ENCODE measurements at places on chromosomes 3 and 15.

DNA sequence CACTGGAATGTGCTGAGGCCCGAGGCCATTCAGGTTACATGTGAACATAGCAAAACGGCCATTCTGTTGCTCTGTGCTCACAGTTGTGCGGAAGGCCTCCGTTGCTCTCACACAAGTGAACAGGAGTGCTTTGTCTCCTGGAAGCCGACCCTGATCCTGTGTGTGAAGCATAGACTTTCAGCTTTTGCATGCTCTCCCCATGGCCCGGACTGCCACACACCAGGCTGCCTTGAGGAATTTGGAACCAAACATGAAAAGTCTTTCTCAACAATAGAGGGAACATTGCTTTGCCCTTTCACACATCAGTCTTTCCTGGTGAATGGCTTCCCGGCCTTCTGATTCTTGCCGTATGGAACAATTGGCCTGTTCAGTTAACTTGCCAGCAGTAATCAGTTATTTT lies 154.8 kb upstream of the LRIG1 start:
- DNase-seq: no peak

GRCh38 chr3:55247666-55248065 lies 239.4 kb downstream of the WNT5A start:
- DNase-seq: no peak

- DNase-seq: no peak
These were observed 26.4 kb upstream of the HERC1 start for GRCh38 chr15:63860155-63860554.

- DNase-seq: no peak
These were observed 106.4 kb downstream of the FBLN2 start for GRCh38 chr3:13655061-13655913.

GRCh38 chr3:171620825-171621434 lies 160.7 kb upstream of the TNIK start:
- DNase-seq: no peak

- DNase-seq: no peak
These were observed 5.3 kb upstream of the CSNK1G1 start for GRCh38 chr15:64361259-64361658.

- DNase-seq: no peak
These were observed 129.4 kb upstream of the TLE3 start for GRCh38 chr15:70227147-70227546.

GRCh38 chr3:163561151-163561550 lies 1517.1 kb downstream of the SI start:
- DNase-seq: no peak

DNA sequence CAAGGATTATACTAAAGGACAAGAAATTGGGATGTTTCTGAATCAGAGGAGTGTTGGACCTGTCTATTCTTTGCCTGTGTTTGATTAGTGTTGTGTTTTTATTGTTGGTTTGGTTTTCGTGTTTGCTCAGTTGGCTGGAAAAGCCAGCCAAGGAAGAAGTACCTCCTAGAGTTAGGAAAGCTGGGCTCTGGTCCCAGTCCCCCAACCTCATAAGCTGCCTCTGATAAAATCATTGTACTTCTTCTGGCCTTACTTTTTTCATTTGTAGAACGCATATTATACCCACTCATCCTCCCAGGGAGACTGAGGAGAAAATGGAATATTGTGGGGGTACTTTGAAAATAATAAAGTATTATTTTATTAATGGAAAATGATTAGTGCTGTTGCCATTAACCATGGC lies 177.4 kb upstream of the TRIM42 start:
- no peak for DNase-seq

DNA sequence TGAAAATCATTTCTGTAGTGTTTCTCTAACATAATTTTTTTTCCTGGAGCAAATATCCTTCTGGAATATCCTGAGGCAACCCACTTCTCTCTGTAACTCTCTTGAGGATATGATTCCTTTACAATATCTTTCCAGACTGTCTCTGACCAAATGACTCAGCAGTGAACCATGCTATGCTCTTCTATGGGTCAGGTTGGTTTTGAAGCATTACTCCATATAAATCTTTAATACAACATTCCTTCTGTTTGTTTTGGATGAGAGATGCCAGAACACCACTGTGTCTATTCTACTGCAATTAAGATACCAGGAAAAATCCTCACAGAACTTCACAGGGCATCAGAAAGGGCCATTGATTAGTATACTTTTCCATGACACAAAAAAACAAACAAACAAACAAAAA lies 626.4 kb upstream of the ZNF385D start:
- DNase-seq: no peak

- DNase-seq: no peak
These were observed 110.8 kb downstream of the BBX start for GRCh38 chr3:107633327-107634098.

DNA sequence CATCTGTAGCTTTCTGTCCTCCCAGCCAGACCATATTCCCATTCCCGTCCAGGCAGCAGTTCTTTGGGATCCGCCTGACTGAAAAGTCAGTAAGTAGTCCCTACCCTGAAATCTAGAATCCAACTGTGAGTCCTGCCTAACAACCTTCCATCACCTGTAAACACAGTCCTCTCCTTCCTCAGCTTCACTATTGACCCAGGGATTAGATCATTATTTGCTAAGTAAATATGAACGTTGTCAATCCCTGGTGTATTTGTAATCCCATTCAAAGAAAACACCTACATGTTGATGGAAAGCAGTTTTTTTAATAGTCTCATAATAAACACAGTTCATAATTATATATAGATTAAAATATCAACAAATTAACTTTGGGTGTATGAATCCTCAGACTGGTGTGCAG lies 732 bp downstream of the SAXO2 start:
- DNase-seq: no peak

GRCh38 chr3:111636366-111636885 lies 41.3 kb upstream of the ZBED2 start:
- DNase-seq: no peak

GRCh38 chr3:177689869-177690268 lies 492.6 kb upstream of the TBL1XR1 start:
- DNase-seq: no peak

- no peak for DNase-seq
These were observed 91.9 kb downstream of the MB21D2 start for GRCh38 chr3:192825657-192826200.

DNA sequence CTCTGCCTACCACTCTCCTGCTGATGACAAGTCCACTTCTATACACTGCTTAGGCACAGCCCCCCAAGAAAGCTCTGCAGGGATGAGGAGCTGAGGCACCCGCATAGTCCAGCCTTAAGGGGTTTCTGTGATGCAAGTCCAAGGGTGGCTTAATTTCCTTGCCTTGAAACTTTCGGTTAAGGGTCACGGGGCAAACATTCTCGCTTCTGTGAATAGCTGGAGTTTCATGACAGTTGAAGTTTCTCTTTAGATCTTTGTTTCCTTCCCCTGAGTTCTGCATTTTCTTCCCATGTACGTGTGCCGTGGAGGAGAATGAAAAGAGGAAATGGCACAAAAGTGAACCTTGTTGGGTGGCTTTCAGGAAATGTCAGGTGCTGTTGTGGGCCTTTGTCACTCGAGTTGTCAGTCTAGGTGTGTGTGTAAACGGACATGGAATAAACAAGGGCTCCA lies 7.0 kb downstream of the GPR160 start:
- DNase-seq: no peak

DNA sequence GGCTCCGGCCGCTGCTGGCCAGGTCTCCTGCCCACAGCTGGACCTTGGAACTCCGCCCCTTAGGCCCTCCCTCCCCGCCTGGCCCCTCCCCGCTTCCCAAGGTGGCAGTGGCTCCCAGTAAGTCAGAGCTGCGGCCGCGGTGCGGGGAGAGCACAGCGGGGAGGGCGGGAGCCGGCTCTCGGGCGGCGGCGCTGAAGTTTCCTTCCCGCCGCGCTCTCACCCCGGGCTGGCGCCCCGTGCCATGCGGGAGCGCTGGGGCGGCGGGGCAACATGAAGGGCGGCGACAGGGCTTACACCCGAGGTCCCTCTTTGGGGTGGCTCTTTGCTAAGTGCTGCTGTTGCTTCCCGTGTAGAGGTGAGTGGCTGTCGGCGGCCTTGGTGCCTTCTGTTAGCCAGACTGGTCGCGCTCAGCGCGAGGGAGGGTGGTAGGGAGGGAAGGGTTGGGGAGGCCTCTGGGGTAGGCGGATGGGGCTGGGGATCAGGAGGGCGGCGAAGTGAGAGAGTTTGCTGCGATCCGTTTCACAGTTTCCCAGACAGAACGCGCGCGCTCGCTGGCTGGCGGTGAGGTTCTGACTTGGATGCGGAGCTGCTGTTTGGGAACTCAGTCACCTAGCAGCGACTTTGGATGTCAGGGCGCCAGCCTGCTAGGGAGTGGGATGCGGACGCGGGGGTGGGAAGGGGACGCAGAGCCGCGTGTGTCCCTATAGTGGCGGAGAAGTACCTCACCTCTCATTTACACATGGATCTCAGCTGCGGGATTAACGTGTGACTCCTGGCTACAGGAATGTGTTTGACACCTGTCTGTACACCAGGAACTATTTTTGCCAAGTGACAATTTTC lies 145.5 kb upstream of the UMPS start:
- DNase-seq: peak; percentile 43

GRCh38 chr15:68739390-68740080 lies 81.2 kb downstream of the ANP32A start:
- peak; percentile 48 for DNase-seq

- DNase-seq: no peak
These were observed 54.9 kb downstream of the DCUN1D1 start for GRCh38 chr3:182925330-182925943.

GRCh38 chr3:127222664-127223063 lies 29.7 kb downstream of the PRR23E start:
- no peak for DNase-seq

DNA sequence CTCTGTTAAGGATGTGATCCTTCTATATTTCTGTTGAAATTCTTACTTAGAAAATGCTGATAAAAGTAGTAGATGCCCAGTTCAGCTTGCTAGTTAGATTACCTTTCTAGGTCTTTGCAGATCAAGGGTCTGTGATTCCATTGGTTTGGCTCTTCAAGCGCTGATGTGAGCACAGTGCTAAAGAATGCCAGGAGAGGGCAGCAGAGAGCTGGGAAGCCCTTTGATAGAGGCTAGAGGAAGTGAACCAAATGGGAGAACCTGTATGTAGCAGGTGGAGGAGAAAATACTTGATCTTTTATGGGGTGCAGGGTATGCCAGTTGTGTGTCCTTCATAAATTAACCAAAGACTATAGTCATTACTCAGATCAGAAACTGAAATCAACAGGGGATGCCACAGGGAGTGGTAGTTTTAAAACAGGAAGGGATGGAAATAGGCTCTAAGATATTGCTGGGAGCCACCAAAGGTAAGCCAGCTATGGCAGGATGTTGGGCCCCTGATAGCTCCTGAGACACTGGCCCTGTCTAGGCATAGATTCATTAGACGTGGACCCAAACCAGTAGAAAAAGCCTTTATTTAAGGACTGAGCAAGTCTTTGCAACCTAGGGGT lies 677.4 kb downstream of the SQOR start:
- DNase-seq: peak; percentile 70

- peak; percentile 92 for DNase-seq
These were observed at the start of gene TTLL13 for GRCh38 chr15:90249203-90249863. TSS of gene TTLL13 (plus strand) at chr15:90249556. CDS start at chr15:90250631, 1,075 bp downstream.

DNA sequence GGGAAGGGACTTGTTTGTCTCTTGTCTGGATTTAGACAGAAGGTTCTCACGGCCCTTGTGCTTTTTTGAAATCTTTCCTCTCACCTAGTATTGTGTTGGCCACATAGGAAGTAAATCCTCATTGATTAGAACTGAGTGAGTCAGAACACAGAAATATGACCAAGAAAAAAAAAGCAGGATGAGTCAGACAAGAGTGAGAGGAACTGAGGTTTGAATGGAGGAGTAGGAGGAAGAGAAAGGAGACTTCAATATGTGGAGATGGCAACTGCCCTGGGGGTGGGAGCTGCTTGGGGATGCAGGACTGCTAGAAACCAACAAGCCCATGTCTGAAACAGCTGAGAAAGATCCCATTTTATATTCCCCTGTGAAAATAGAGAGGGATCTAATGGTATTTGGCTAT lies 194.1 kb upstream of the ZBTB20 start:
- no peak for DNase-seq

DNA sequence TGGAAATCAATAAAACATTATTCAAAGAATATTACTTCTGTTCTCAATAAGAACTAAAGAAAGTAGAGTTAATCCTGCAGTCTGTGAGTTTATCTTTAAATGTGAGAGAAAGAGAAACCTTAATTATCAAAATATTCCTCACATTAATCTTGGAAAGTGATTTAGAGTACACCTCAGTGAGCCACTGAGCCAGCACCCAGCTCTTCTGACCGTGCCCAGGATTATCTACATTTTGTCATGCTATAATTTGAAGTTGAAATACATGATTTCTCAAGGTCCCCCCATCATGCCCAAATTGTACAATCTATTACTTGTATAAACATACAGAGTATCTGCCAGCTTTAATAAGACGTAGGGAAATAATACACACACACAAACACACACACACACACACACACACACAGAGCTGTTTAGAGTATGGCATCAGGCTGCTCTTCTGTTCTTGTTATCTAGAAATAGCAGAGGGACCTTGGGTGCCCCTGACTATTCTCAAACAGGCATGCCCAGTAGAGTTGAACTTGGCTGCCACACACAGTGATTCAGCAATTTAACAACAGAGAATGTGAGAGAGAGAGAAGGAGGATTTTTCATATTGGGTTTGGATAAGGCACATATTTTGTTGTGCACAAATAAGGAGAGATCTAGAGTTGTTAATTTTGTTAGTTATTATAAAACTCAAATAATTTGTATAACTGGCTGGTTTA lies 74.4 kb downstream of the P2RY1 start:
- DNase-seq: no peak

- DNase-seq: no peak
These were observed 18.2 kb downstream of the EIF3J start for GRCh38 chr15:44554934-44555723.

DNA sequence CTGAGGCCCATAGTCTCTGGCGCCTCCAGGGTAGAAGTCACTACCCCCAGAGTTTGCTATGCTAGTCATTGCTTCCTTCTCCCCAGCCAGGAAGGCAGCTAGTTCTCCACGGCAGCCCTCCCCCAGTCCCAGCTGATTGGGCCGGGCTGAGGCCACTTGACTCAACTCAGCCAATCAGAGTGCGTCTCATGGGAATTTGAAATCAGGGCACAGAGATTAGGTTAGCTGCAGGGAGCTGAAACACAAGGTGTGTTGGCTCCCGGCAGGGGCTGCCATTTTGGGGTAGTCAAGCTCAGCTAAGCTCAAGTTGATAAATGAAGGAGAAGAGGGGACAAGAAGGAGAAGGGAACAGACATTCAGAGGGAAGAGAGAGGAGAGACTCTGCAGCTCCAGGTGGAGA lies 32.8 kb downstream of the LINGO1 start:
- no peak for DNase-seq

- DNase-seq: no peak
These were observed 18.3 kb downstream of the SUCNR1 start for GRCh38 chr3:151891721-151892120.

- DNase-seq: no peak
These were observed 57.3 kb downstream of the THRB start for GRCh38 chr3:24437326-24437725.

- DNase-seq: no peak
These were observed 22.8 kb downstream of the PGBD4 start for GRCh38 chr15:34124651-34125050.

Data from posterior cingulate gyrus (tissue), 11 donors.